NCI-H345 (cell line): ENCODE measurements at places on chromosomes 1 and 21.

GRCh38 chr21:25963181-25963580 is 207.4 kb downstream of the APP start:
- no peak for DNase-seq

GRCh38 chr21:33315946-33316710 is 8.6 kb upstream of the IFNAR1 start:
- no peak for DNase-seq

GRCh38 chr1:229657993-229658755 is 32.1 kb downstream of the URB2 start:
- no peak for DNase-seq

- DNase-seq, result no peak
Measured at GRCh38 chr1:87089823-87090222, 175.4 kb downstream of the HS2ST1 start.
